ENCODE measurements at places on chromosomes 5 and 9. TPM values are rescaled to one million over a fixed set of nuclear protein-coding genes. Genes with fewer than 3 reads are reported as not detected.

- no peak for DNase-seq
Observed at GRCh38 chr5:10118150-10118549, 131.5 kb downstream of the ATPSCKMT start.

DNA sequence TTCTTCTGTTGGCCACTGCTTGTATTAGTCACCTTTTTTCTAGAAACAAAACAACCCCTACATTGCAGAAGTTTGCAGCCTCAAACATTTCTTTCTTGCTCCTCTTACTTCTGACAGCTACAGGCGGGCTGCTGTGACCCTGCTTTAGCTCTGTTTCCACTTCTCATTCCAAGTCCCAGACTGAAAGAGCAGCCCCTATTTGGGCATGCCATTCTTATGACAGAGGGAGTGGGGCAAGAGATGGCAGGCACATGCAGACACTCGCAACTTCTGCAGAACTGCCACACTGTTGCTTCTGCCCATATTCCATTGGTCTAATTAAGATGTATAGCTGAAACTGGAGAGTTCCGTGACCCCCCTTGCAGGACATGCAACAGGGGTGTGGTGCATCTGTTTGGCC is 19.6 kb upstream of the RPS23 start:
- no peak for DNase-seq

GRCh38 chr9:114207034-114207810 is 51.9 kb downstream of the COL27A1 start:
- no peak for DNase-seq

GRCh38 chr5:95449460-95449859 is 58.3 kb downstream of the FAM81B start:
- no peak for DNase-seq

DNA sequence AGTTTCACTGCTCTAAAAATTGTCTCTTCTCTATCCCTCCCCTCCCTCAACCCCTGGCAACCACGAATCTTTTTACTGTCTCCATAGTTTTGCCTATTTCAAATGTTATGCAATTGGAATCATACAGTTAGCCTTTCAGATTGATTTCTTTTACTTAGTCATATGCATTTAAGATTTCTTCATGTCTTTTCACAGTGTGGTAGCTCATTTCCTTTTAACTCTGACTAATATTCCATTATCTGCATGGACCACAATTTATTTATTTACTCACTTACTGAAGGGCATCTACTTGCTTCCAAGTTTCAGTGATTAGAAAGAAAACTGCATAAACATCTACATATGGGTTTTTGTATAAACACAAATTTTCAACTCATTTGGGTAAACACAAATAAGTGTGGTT is 372.3 kb downstream of the CDH18 start:
- no peak for DNase-seq

Gene TICAM2
- polyA plus RNA-seq = 5.5 TPM

DNA sequence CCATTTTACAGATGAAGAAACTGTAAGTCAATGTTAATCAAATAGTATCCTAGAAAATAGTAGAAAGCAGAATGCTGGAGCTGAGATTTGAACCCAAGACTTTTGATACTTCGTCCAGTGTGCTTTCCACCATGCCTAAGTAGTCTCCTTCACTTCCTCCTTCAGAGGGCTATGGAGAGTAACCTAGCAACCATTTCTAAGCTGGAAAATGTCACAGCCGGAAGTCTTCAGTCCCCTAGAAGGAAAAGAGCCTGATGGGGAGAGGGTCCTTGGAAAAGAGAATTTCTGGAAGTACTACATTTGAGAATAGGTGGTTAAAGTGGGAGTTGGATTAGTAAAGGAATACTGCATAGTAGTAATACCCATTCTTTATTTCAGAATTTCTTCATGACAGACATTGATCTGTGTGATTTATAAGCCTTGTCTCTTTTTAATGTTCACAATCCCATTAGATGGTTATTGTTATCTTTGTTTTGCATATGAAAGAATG is 32.7 kb downstream of the PCDHAC2 start:
- no peak for DNase-seq

Gene SLCO4C1
- 32.4 TPM for polyA plus RNA-seq

GRCh38 chr5:7874639-7875038 is 5.7 kb downstream of the MTRR start:
- DNase-seq = no peak

GRCh38 chr5:154241021-154241420 is 50.5 kb downstream of the GALNT10 start:
- DNase-seq = no peak

Gene IL33
- 6.7 TPM for polyA plus RNA-seq

DNA sequence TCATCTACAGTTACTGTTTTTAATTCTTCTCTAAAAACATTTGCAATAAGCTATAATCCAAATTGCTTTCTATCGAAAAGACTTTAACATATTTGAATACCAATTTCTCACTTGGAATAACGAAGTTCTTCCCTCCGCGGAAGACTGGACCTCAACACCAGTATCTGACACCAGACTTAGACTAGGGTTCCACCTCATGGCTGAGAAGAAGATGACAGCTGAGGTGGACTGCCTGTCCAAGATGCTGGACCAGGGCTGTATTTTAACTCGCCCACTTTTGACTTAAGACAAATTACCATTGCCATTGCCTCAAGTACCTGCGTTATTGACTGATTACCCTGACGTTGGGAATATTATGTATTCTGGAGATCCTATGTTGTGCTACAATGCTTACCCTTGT is 34.1 kb downstream of the ZMAT2 start:
- no peak for DNase-seq

- DNase-seq = no peak
Observed at GRCh38 chr9:122822056-122822455, 6.3 kb downstream of the PDCL start.

DNA sequence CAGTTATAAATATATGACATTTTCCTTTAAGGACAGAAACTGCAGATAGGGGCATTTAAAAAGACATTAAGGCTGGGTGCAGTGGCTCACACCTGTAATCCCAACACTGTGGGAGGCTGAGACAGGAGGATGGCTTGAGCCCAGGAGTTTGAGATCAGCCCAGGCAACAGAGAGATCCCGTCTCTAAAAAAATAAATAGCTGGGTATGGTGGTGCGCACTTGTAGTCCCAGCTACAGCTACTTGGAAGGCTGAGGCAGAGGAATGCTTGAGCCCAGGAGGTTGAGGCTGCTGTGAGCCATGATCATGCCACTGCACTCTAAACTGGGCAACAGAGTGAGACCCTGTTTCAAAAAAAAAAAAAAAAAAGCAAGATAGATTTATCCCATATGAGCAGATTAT is 63.6 kb downstream of the CSNK1A1 start:
- DNase-seq = no peak

Gene PCDHB4
- polyA plus RNA-seq = 2.1 TPM

DNA sequence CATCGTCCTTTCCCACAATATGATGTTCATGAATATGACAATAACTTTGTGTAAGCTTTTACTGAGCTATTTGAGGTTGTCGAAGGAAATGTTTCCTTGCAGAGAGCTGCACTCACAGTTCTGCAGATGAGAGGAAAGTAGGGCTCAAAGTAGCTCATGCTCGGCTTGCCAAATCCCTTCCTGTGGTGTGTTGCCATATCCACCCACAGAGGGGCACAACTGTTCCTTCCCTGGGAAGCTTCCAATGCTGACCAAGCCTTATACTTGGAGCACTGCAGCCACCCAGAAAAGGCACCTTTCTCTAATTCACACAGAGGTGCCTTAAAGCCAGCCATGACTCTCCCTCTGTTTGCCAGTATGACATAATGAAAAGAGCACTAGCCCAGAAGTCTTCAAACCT is 390.3 kb downstream of the CAAP1 start:
- no peak for DNase-seq

Gene DAPK1
- 95.7 TPM for polyA plus RNA-seq

Gene PHF24
- polyA plus RNA-seq = 0.13 TPM

Gene PFN3
- 3.1 TPM for polyA plus RNA-seq

DNA sequence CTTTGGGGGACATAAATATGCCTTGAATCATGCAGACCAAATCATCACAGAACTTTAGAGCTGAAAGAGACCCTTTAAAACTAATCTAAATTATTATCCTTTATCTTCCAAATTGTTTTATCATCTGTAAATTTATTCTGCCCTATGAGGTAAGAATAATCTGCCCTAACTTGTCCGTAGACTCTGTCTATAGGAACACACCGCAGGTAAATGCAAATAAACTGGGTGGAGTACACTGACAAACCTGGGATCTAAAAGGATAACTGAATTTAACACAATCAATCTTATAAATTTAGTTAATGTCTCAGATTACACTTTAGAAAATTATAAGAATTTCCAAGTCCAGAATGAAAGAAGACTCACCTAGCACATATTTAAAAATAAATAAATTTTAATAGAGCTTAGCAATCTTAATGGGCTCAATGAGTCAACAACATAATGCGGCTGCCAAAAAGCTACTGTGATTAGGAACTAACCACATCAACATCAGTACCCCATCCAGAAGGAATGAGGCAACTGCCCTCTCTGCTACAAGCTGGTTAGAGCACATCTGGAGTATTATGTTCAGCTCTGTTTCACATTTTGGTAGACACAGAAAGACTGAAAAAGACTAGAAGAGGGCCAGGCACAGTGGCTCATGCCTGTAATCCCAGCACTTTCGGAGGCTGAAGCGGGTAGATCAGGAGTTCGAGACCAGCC is 5.6 kb downstream of the MEGF9 start:
- DNase-seq = no peak

GRCh38 chr5:134006115-134006514 is 1.3 kb upstream of the VDAC1 start:
- DNase-seq = no peak

DNA sequence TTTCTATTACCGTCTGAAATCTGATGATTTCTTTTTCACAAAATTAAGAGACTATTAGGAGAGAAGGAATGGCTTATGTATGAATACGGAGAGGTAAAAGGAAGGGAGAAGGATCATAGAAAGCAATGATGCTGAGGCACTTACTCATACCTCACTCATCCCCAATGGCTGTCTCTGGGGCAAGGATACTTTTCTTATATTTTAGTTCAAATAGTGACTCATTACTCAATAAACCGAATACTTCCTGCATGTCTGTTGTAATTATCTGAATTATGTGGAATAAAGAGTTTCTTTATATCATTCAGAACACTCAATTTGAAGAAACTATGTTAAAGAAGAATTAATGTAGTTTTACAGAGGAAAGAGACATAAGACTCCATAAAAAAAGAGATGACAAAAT is 284.5 kb upstream of the NUDT12 start:
- DNase-seq = no peak

Data from renal pelvis (tissue), 12 donors.